ENCODE measurements at places on chromosomes 11 and 22.

DNA sequence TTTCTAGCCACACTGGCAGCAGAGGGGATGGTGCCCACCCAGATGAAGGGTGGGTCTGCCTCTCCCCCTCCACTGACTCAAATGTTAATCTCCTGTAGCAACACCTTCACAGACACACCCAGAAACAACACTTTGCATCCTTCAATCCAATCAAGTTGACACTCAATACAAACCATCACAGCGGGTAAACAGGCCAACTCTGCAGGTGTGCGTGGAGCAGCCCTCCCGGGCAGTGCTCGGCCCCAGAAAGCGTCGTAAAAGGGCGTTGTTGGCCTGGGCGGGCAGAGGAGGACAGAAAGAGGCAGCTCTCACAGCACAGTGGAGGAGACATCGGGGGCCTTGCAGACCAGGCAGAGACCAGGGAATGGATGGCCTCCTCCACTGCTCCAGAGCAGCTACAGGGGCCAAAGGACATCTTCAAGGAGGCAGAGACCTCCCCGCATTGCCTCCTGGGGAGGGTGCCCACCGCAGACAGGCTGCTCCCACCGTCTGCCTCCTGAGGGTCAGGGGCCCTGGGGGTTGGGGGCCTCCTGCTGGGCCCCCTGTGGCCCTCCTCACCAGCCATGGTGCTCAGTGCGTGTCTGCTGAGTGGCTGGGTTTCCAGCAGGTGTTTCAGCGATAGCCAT is 56.1 kb upstream of the FADD start:
- DNase-seq, result no peak

DNA sequence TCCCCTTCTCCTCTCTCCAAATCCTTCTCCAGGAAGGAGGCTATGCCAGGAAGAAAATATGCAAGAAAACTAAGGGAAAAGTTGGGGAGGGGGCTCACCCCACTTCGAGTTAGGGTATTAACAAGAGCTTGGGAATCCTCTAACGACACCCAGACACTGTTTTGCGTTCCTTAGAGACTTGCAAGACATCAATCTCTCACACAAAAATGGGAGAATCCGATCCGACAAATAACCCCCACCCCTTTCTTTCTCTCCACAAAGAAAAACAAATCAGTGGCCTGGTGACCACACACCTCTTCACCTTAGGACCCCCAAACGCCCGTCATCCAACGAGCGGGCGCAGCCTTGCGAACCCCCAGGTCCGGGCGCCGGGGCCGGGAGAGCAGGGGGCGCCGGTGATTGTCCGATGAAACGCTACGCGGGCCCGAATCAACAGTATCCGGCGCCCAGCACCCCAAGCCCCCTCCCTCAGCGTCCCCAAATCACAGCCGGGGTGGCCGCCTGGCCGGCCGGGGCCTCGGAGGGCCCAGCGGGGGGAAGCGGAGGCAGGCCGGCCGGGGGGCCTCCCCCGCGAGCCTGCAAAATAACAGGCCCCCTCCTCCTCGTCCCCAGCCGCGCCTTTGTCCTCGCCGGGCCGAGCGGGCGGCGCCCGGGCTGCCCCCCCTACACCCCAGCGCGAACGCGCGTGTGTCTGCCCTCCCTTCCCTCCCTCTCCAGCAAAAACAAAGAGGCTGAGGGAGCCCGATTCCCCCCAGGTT is 690 bp downstream of the CSNK1E start:
- no peak for DNase-seq

- no peak for DNase-seq
Observed at GRCh38 chr11:66815646-66816045, 27.6 kb upstream of the RCE1 start.

- DNase-seq, result no peak
Observed at GRCh38 chr11:126499131-126499752, 143.8 kb downstream of the ST3GAL4 start.
